Stimulated activated naive CD8-positive, alpha-beta T cell treated with anti-CD3 and anti-CD28 coated beads, Interleukin-15, Interleukin-2, amounts not matched to agents 100 U/mL and 50 U/mL, for 24 hours (primary cell): ENCODE measurements at places on chromosomes 16 and 17.

GRCh38 chr16:62644030-62644812 is 608.0 kb upstream of the CDH8 start:
- no peak for DNase-seq

- no peak for DNase-seq
These were observed 32.6 kb downstream of the PPL start for GRCh38 chr16:4904108-4904941.

GRCh38 chr16:87739801-87740200 is 26.0 kb downstream of the KLHDC4 start:
- DNase-seq, result no peak

GRCh38 chr17:29283496-29283895 is 10.5 kb downstream of the NUFIP2 start:
- DNase-seq, result no peak

GRCh38 chr16:67329901-67330300 is 3.3 kb downstream of the LRRC36 start:
- DNase-seq, result no peak

DNA sequence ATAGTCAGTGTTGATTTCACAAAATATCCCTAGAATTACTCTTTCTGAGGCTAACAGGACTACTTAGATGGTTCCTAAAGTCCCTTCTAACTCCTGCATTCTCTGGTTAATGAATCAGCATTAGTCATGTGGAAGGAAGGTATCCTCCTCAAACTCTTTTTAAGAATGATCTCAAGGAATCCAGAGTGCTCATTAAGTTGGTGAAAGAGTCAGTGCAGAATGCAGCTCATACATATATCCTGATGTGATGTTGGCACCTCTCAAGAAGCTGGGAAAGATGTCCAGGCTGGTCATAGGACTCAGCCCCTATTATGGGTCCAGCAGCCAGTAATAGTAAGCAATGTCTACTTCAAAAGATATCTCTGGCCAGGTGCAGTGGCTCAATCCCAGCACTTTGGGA is 65.5 kb downstream of the PIGL start:
- DNase-seq, result no peak

DNA sequence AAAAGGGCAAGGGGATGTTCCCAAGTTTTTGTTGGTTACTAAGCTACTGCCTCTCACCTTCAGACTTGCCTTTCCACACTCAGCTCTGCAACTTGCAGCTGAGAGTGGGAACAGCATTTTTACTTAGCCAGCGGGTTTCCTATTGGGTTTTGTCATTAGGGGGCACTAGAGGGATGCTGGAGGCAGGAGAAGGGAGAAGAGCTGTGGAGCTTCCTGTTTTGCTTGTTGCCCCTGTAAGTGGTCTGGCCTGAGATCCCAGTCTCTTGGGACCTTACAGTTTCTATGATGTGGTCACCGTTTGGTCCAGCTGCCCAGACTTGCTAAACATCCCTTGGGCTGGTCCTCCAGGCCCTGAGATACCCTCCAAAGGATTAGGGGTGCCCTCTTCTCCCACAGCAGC is 209.6 kb upstream of the NLRP1 start:
- no peak for DNase-seq

DNA sequence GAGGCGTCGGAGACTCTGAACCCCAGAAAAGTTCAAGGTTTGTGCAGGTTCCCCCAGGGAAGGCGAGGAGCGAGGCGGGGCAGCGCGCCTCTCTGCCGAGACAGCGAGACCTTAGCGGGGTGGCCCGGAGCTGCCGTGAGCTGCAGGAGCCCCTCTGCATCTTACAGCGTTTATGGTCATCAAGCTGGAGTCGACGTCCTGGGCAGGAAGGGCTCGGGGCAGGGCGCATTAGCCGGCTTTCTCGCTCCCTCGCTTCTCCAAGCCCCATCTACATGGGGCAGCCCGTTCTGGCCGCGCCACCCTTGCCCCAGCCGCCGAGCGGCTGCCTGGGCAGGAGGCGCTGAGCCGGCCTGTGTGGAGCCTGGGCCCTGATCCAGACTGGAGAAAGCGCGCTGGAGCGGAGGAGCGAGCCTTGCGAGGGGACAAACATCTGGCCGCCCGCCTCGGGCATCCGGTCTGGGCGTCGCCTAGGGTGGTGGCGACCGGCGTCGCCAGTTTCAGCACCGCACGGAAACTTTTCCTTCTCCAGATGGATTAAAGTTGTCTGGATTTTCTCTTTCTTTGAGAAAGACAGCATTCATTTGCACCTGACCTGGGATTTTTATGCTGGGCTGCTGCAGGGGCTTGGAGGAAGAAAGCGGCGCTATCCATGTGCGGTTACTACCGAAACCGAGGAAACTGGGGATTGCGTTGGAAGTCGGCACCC is 750 bp downstream of the TMEM132E start:
- peak; percentile 17 for DNase-seq

DNA sequence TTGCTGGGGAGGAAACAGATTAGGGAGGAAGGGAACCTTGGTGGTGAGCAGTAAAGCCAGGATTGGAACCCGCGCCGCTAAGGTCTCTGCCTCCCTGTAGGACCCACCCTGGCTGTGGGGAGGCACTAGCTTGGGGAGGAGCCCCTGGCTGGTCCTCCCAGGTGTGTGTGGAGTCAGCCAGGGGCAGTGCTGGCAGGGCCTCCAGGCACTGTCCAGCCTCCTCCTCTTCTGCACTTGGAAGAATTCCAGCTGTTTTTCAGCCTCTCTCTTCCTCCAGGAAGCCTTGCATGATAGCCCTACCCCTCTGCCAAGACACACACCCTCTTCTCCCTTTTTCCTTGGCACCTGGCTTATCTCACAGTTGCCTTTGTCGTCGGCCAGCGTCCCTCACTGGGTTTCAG is 34.8 kb downstream of the TMEM235 start:
- no peak for DNase-seq

GRCh38 chr17:17033466-17033865 is 8.8 kb upstream of the MPRIP start:
- DNase-seq, result no peak

DNA sequence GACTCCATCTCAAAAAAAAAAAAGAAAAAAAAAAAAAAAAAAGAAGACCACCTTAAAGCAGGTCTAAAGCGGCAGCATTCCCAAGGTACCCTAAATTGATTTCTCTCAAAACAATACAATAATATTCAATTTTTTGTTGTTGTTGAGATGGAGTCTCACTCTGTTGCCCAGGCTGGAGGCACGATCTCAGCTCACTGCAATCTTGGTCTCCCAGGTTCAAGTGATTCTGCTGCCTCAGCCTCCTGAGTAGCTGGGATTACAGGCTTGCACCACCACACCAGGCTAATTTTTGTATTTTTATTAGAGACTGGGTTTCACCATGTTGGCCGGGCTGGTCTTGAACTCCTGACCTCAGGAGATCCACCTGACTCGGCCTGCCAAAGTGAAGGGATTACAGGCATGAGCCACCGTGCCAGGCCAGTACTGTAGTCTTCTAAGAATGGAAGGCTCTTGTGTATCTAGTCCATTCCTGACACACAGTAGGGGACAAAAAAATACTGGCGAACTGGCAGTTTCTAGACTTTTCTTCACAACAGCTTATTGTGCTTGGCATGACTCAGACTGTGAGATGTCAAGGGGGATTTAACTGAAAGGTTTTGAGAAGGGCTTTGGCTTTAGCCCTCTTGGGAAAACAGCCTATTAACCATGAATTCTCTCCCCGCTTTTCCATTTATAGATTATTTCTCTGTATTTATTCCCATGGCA is 17.3 kb downstream of the CDR2 start:
- DNase-seq, result no peak

GRCh38 chr16:56481468-56482122 is 30.2 kb downstream of the OGFOD1 start:
- no peak for DNase-seq

GRCh38 chr17:48175692-48176470 is 68.3 kb downstream of the SNX11 start:
- DNase-seq, result no peak

- DNase-seq, result no peak
These were observed 4.7 kb downstream of the PPP1R1B start for GRCh38 chr17:39631403-39631802.

DNA sequence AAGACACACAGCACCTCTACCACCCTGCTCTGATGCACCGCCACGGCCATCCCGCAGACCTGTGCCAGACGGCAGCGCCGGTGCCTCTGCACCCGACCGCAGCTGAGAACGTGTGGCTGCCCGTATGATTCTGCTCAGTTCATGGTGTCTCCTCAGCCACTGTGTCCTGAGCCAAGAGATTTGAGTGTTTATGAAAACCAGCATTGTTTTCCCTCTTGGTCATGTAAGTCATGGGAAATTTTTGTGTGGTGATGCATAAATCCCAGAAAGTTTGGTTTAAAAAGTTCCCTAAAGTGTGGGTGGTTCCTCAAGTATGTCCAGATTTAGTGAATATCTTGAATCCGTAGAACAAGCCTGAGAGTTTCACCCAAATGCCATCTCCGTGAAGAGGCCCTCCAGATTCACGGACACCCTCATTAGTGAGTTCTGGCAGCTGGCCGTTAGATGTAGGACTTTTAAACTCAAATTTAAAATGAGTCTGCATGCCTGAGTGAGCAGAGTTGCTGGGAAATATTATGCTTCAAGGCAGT is 57.6 kb downstream of the CDRT4 start:
- DNase-seq, result no peak

- DNase-seq, result no peak
These were observed 2.6 kb downstream of the GPR179 start for GRCh38 chr17:38341035-38341721.

DNA sequence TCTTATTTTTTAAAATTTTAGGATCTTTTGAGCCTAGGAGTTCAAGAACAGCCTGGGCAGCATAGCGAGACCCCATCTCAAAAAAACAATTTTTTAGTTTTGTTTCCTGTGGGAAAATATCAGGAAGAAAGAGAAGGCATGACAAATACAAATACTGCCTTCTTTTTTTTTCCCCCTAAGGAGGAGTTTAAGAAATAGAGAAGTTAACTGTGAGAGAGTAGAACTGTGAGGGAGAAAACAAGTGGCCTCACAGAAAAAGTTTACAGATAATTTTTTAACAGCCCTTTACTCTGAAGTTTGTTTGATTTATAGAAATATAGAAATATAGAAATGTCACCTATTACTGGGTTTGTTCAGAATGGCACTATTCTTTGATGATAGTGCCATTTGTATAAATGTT is 21.1 kb downstream of the TTYH2 start:
- DNase-seq, result no peak

DNA sequence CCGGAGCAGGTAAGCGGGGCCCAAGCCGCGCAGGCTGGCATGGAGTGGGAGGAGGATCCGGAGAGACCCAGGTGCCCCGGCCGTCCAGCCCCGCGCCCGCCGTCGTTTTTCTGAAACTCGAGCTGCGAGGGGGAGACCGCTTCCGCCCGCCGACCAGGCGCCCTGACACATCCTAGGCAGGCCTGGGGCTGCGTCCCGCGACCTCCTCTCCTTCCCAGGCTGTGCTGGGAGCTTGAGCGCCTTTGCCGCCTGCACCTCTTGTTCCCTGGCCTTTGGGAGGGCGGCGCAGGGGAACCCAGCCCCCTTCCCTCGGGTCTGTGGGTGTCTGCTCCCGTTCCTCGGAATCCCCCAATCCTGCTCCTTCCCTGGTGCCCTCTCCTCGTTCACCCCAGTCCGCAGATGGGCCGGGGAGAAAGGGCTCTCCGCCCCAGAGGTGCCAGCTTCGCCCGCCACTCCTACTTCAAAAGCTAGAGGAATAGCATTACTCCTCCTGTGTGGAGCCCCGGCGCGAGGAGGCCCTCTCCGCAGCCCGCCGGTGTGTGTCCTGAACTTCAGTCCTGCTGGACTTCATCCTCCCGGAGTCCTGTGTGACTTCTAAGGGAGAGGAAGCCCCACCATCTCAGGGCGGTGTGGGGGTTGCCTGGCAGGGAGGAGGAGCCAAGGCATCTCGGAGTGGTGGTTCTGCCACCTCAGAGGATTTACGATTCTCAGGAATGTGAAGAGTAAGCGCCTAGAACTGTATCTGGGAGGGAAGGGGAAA is 1.0 kb downstream of the NHERF1 start:
- DNase-seq, result peak; percentile 64

DNA sequence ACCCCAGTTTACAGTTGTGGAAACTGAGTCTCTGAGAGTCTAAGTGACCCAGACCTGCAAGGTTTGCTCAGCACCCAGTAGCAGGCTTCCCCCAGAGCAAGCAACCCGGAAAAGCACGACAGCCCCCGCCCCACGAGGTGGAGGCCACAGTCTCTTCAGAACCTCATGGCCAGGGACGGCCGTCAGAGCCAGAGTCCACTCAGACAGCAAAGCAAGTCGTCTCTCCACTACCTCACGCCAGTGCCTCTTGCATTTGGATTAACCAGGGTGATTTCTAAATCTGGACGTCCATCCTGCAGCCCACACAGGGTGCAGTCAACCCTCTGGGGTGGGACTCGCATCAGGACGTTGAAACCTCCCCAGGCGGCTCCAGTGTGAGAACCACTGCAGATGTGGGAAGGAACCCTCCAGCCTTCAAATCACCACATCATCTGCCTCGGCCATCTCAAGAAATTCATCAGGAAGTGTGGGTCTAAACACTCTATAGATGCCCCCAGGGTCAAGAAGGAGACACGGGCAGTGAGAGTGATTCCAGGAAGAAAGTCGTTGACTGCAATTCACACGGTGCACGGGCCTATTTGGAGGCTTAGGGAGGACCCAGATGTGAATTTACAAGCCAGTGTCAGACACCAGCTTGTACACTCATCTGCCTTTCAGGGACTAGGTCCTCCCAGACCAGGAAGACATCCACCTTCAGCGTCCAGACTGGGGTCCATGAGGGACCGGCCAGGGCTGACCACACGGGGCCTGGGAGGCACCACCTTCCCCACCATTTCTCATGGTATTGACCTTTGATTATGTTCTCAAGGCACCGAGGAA is 20.2 kb upstream of the RBFOX3 start:
- DNase-seq, result no peak

GRCh38 chr16:57624044-57624688 is 4.3 kb upstream of the ADGRG1 start:
- DNase-seq, result no peak

DNA sequence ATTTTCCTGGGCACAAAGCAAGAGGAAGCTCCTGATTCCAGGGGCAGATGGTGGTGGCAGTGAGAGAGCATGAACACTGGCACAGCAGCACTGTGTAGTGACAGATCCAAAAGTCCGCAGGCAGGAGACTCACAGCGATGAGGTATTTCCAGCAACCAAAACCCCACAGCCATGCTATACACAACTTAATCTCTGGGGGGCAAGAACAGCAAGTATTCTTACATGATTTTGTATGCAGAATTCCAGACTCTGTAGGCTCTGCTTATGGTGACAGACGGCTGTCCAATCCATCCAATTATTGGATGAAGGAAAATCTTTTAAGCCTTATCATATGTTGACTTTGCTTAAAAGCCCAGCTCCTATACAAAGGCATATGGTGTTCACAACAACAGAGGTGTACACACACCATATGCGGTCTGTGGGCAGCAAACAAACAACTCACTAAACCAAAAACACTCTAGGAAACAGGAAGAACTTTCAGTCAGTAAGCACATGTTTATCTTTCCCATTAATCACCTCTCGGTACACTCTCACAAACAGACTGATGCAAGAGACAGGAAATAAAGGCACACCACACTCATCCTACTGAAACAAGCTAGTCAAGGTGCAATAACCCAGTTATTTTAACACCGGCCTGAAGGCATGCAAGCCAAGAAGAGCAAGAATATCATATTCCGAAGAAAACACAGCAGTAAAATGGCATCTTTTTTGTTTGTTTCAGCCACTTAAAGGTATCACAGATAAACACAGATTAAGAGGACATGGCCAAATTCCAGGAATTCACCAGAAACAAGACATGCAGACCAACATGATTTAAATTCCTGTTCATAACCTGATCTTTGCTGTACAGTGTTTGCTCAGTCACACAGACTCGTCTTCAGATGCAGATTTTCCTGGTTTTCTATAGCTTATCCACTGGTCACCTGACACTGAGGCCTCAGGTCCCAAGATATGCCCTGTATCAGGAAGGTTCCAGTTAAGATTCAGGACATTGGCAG is 47.8 kb downstream of the ERN1 start:
- DNase-seq, result no peak

- DNase-seq, result no peak
These were observed 33.3 kb upstream of the ABCA9 start for GRCh38 chr17:69093995-69094394.
